Stimulated activated CD8-positive, alpha-beta memory T cell treated with anti-CD3 and anti-CD28 coated beads, Interleukin-4, amount 100 ng/mL, for 24 hours (primary cell): ENCODE measurements at places on chromosomes 4 and X.

DNA sequence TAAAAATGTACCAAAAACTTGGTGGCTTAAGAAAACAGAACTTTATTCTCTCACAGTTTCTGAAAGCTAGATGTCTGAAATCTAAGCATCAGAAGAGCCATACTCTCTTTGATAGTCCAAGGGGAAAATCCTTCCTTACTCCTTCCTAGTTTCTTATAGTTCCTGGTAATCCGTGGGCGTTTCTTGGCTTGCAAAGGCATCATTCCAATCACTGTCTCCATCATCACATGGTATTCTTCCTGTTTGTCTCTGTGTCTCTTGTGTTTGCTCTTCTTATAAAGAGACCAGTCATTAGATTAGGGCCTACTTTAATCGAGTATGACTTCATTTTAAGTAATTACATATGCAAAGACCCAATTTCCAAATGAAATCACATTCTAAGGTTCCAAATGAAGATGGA, 118.9 kb upstream of the FSTL5 start:
- no peak for DNase-seq

DNA sequence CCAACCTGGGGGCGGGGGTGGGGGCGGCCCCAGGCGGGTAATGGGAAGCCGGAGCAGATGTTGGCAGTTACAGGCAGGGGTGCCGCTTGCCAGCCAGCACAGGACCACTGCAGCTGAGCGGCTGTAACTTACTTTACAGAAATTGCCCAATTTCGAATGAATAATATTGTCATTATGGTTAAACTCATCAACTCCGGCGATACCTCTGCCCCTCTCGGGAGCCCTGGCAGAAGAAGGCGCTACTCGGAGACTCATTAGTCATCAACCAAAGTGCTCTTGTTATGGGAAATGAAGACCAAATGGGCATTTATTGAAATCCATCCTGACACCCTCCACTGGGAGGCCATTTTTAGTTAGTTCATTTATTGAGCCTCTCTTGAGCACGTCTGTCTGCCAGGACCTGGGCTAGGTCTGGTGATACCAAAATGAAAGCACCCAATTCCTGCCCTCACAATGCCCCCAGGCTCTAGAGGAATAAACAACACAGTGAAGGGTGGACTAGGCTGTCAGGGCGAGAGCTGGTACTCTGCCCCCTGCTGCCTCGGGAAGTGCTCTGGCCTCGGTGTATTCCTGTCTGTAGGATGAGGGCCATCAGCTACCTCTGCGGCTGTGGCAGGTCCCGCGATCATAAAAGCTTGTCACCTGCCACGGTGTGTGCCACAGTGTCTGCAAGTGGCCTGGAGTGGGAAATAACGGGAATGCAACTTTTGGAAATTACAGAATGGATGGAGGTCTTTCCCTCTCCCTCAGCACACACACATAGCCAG, 159.1 kb upstream of the PSAPL1 start:
- no peak for DNase-seq

- DNase-seq, result no peak
Measured at GRCh38 chr4:4881432-4881831, 22.0 kb downstream of the MSX1 start.

DNA sequence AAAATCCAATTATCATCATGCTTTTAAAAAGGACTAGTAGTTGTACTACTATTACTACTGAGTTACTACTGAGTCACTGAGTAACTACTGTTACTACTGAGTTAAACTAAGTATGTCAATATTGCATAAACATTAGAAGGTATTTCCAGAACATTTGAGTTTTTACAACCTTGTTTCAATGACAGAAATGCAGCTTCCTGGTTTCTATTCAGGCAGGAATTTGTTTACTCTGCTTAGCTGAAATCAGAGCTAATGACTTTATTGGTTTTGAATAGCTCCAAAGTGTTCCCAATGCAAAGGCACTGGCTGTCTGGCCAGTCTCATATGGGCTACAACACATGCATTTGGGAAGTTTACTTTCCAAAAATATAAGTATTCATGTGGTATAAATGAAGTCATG, 12.0 kb downstream of the RPS6KA6 start:
- no peak for DNase-seq

- no peak for DNase-seq
Measured at GRCh38 chr4:157075811-157076577, at the start of gene GLRB. Gene GLRB (plus strand): TSS chr4:157076150. CDS start chr4:157078025, 1,875 bp downstream.

GRCh38 chr4:612052-612748, 13.2 kb upstream of the PDE6B start:
- no peak for DNase-seq

- no peak for DNase-seq
Measured at GRCh38 chrX:74349387-74349786, 45.4 kb downstream of the ZCCHC13 start.

DNA sequence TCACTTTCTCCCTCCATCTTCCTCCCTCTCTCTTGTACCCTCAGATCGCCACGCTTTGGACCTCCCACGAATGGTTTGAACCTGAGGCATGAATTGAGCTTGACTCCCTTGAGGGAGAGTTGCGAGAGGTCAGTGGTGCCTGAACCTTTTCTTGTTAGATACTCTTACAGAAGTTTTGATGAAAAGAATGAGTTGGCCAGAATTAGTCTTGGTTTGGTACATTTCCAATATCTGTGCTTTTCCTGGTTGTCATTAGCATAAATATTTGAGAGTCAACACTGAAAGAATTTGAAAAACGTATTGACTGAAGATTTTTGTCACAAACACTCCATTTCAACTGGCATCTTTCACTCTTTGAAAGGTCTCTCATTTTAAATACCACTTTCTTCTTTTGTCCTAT, 510.6 kb upstream of the DIPK2B start:
- DNase-seq, result no peak

DNA sequence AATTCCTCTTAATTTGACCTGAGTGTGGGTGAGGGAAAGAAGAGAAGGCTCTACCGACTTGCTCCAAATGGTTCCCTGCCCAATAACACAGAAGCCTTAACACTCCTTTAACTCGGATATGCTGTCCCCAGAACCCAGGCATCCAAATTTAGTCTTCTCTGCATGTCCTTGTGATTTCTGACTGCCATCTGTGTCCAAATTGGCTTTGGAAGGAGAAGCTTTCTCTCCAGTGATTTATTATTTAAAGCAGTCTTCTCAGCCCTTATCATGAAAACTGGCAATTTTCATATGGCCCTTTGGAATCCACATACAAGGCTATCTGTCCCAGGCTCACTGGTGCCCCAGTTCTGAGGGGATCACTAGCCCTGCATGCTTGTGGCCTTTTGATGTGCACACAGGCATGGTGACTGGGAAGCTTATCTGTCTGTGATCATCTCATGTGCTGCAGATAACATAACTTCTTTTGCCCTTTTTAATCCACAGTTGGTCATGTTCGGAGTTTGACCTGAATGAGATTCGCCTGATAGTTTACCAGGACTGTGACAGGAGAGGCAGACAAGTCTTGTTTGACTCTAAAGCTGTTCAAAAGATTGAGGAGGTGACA, 56.7 kb downstream of the FNIP2 start:
- no peak for DNase-seq

DNA sequence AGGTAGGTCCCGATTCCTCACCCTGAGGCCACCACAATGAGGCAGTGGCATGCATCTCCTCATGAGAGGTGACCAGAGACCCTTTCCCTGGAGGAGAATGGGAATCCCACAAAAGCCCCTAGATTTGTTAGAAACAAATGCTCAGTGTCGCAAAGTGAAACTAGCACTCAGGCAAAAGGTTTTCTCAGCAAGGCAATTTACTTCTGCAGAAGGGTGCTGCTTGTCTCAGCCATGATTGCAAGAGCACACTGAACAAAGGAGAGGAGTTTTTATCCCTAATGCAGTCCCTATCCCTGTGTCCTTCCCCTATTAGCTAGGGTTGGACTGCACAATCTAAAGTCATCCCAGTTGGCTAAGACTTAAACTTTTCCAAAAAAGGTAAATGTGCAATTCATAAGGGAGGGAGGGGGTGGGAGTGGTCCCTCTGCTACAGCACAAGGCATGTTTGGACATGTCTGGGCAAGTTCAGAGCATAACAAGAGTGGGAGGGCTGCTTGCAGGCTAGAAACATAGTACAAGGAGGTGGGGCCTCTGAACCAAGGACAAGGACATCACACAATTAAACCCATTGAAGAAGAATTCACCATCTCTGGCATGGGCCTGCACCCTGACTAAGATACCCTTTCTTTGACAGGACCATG, 185.3 kb downstream of the CCNG2 start:
- no peak for DNase-seq

- DNase-seq, result no peak
Measured at GRCh38 chr4:144174401-144175067, 34.0 kb upstream of the GYPA start.

GRCh38 chr4:179867300-179867878, 2375.8 kb upstream of the TENM3 start:
- peak; percentile 1 for DNase-seq

DNA sequence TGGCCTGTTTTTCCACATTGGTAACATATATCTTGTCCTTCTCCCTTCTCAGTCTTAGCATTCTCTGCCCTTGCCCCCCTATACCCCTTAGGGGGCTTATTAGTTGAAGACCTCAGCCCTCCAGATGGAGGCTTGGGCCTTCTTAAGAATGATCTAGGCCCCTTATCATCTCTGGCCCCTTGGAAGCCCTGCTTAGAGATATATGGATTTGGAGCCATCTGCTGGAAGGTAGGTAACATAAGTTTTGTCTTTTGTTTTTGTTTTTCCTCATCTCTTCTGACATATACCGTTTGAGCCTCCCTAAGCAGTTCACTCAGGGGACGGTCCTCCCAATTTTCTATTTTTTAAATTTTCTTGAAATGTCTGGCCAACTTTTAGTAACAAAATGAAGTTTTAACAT, 48.3 kb upstream of the NAP1L2 start:
- no peak for DNase-seq

DNA sequence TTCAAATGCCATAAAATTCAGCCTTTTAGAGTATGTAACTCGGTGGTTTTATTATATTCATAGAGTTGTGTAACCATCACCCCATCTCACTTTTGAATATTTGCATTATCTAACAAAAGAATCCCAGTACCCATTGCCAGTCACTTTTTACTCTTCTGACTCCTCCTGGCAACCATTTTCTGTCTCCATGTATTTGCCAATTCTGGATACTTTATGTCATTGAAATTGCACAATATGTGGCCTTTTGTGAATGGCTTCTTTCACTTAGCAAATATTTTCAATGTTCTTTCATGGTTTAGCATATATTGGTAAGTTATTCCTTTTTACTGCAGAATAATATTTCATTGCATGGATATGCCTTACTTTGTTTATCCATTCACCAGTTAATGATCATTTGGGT, 79.9 kb downstream of the SLIT2 start:
- DNase-seq, result no peak

GRCh38 chrX:40688929-40689328, 41.6 kb upstream of the CXorf38 start:
- DNase-seq, result no peak

- DNase-seq, result no peak
Measured at GRCh38 chrX:15676886-15677285, 12.3 kb upstream of the CLTRN start.

DNA sequence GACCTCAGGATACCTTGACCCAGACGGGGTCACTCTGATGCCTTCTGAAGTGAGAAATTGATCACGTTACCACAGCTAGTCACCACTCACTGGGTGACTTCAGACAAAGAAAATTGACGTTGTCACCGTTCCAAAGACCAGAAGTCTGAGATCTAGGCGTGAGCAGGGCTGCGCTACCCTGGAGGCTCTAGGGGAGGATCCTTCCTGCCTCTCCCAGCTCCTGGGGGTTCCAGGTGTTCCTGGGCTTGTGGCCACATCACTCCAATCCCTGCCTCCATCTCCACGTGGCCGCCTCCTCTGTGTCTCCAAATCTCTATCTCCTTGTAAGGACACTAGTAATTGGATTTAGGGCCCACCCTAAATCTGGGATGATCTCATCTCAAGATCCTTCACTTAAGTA, 48.9 kb upstream of the CD99 start:
- no peak for DNase-seq

- DNase-seq, result no peak
Measured at GRCh38 chr4:127309369-127310102, 323.2 kb upstream of the INTU start.

- no peak for DNase-seq
Measured at GRCh38 chr4:40306976-40307375, 28.2 kb upstream of the CHRNA9 start.

GRCh38 chr4:78606530-78607095, 55.0 kb downstream of the ANXA3 start:
- no peak for DNase-seq

DNA sequence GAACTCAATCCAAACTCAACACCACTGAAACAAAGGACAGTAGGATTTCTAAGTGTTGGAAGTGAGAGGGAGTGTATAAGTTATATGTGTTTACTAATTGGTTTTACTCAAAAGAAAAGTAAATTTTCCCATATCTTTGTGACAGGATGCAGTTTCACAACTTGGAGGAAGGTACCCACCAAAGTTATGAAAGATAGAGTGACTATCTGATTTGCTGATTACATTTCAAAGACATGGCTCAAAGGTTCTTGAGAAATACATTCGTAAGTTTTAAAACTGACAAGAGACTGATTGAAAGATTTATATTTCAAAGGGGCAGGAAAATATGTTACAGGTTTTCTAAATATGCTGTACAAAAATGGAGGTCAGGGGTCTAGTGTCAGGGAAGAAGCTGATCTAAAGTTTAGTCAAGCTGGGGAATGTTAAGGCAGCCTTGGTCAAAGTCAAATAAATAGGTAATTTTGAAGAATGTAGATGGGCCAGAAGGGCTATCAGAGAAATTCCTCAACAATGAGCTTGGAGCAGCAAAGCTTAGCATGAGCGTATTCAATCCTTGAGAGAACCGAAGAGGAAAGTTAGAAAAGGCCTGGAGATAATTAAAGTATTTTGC, 9.7 kb upstream of the COMMD8 start:
- DNase-seq, result no peak

- DNase-seq, result no peak
Measured at GRCh38 chr4:104330125-104330905, 164.4 kb downstream of the CXXC4 start.

DNA sequence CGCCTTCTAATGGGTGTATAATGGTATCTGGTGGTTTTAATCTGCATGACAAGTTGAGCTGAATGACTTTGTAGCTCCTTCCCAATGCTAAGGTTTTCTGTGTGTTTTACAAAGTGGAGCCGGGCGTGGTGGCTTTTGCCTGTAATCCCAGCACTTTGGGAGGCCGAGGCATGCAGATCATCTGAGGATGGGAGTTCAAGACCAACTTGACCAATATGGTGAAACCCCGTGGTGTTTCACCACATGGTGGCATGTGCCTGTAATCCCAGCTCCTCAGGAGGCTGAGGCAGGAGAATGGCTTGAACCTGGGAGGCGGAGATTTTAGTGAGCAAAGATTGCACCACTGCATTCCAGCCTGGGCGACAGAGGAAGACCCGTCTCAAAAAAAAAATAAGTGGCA, 28.9 kb downstream of the ARFIP1 start:
- DNase-seq, result no peak

GRCh38 chr4:120837656-120838055, 84.9 kb downstream of the PRDM5 start:
- DNase-seq, result no peak
